ENCODE measurements at places on chromosomes 5 and 9. TPM values are rescaled to one million over a fixed set of nuclear protein-coding genes. Genes with fewer than 3 reads are reported as not detected.

Gene DNAI1
- total RNA-seq = not detected

Gene DCTN4
- total RNA-seq = 117 TPM

Gene PCDHGA10
- 0.08 TPM for total RNA-seq

Gene CD14
- total RNA-seq = 0.49 TPM

Gene TICAM2
- total RNA-seq = 0.27 TPM

Gene DMRT3
- total RNA-seq = not detected

Gene FYB1
- total RNA-seq = 250 TPM

Gene DAPK1
- 0.14 TPM for total RNA-seq

Gene TEX48
- not detected for total RNA-seq

Gene FOXI1
- total RNA-seq = not detected

Gene INSL4
- total RNA-seq = not detected

Gene TAF11L10
- total RNA-seq = not detected

Gene ARID3C
- not detected for total RNA-seq

Gene TMEFF1
- total RNA-seq = not detected

Gene DBH
- 0.39 TPM for total RNA-seq

Gene ADAMTS6
- 4.3 TPM for total RNA-seq

Gene CNTLN
- total RNA-seq = not detected

Gene IL7R
- total RNA-seq = 287 TPM

Gene ADGRV1
- 0.71 TPM for total RNA-seq

Gene C9orf50
- total RNA-seq = not detected

Gene ANGPTL2
- total RNA-seq = not detected

Gene NTRK2
- total RNA-seq = not detected

Gene RASEF
- total RNA-seq = not detected

Gene FGF1
- not detected for total RNA-seq

Gene LHX3
- 0.14 TPM for total RNA-seq

Gene LRRC70
- 3.4 TPM for total RNA-seq

Gene PCDHGA3
- not detected for total RNA-seq

Data from CD8-positive, alpha-beta T cell (primary cell).